ENCODE measurements at places on chromosomes 2 and 18.

DNA sequence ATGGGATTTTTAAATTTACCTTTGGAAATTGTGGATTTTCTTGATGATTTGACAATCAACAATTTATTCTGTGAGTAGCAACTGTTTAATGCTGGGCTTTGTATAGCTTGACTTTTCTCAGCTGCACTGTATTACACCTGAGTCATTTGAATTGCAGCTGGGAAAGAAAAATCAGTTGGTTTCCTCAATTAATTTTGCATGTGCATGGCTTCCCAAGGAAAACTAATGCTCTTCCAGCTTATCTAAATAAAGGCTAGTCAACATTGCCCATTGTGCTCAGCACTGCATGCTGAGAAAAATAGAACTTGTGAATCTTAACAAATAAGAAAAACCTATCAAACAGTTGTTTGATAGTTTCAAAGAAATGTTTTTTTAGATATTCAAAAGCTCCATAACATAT, 268.3 kb upstream of the CDH20 start:
- no peak for DNase-seq

- DNase-seq, result no peak
These were observed 17.9 kb upstream of the ALPI start for GRCh38 chr2:232438091-232438490.

DNA sequence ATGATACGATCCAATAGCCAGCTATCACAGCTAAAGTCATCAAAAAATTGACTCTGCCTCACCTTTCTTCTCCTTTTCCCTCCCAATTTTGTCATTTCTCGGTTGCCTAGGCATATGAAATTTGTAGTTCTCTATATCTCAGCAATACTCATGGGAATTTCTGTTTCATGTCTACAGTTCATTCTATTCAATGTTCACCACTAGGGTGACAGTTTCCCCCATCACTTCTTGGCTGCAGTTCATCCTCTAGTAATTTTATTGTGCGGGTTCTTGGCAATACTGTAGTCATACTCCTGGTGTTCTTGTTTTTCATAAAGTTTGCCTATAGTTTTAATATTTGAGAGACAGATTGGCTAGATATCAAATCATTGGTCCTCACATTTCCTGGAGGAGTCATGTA, 872.2 kb upstream of the ID2 start:
- no peak for DNase-seq

DNA sequence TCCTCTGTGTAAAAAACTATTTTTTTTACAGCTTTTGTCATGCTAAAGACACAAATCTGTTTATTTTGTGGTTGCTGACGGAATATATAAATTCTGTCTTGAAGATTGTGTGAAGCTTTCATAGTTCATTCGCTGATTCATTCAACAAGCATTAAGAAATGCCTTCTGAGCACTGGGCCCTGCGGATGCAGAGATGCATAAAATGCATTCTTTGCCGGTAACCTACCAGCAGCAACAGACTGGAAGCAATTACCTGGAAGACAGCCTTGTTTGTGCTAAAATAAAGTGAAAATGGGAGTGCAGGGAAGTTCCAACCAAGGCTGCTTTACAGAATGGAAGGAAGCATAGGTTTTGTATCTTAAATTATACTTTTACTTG, 119.7 kb downstream of the PMAIP1 start:
- peak; percentile 80 for DNase-seq
